ENCODE measurements at places on chromosomes 12 and 14.

DNA sequence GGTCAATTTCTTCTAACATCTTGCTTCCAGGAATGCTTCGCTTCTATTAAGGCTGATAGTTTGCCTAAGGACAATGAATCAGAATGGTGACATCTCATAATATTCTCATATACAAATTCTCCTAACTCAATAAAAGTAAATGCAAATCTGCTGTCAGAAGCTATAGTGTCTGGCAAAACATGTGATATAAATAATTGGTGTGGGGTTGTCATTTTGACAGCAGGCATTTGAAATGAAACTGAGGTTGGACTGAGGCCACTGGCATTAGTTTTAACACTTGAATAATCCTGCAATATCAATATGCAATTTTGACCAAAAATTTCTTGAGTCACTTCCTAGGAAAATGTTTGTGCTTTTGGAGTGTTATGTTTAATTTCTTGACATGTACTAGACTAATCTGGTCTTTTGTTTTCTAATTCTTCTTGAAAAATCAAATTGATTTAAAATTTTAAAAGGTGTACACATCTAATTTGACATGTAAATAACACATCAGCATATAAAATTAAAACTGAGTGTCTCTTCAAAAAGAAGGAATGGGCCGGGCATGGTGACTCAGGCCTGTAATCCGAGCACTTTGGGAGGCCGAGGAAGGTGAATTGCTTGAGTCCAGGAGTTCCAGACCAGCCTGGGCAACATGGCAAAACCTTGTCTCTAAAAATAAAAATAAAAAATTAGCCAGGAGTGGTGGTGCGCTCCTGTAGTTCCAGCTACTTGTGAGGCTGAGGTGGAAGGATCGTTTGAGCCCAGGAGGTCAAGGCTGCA lies 92.3 kb upstream of the BTG1 start:
- DNase-seq, result no peak

GRCh38 chr12:442235-442884 lies 17.4 kb upstream of the B4GALNT3 start:
- DNase-seq, result peak; percentile 33

- no peak for DNase-seq
Measured at GRCh38 chr14:54664961-54665360, 98.0 kb downstream of the SAMD4A start.

- no peak for DNase-seq
Measured at GRCh38 chr12:67365131-67365530, 96.0 kb downstream of the CAND1 start.

- no peak for DNase-seq
Measured at GRCh38 chr14:83173687-83174086, 1640.0 kb upstream of the SEL1L start.

GRCh38 chr12:92295523-92295922 lies 149.9 kb upstream of the BTG1 start:
- DNase-seq, result no peak

DNA sequence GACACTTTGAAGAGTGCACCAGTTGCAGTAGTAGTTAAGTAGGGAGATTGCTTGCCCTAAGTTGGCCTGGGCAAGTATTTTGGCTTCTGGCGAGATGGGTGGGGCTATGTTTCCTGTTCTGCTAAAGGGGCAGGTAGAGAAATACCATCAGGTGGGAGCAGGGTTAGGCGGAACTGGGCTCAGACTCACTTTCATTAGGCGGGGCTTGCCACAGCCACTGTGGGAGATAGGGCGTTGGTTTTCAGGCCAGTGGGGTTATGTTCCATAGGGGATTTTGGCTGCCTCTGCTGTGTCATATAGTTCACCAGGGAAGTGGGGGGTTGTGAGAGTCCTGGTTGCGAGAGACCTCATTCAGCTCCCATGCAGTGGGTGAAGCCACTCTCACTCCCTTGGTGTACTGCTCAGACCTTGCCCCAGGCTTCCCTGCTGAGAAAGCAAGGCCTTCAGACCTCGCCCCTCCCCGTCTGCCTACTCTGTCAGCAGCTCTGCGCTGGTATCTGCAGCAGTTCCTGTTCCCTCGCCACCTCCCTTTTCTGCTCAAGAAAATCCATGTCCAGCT lies 43.3 kb downstream of the AEBP2 start:
- peak; percentile 11 for DNase-seq
